Prostate gland (tissue), 2 donors: ENCODE measurements at places on chromosomes 7 and 10. TPM values are rescaled to one million over a fixed set of nuclear protein-coding genes. Genes with fewer than 3 reads are reported as not detected.

DNA sequence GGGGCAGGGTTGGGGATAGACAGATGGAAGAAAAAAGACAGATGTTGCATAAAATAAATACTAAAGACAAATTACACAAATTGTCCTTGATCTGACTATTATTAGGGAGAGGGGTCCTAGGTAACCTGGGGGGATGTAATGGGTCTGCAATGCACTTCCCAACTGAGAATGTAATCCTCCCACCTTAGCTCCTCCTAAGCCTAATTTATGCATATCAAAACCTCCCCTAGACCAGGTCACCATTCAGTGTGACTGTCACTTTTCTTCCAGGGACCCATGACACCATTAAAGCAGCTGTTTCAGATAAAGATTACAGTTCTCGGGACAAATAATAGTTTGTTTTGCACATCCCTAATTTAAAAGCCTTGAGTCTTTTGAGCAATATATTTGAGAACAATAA, 133.9 kb upstream of the FEZF1 start:
- H3K27ac ChIP-seq: no peak overlapping the region
- DNase-seq: no peak
- no peak overlapping the region for H3K4me3 ChIP-seq

GRCh38 chr7:127949769-127950222, 81.4 kb downstream of the LRRC4 start:
- no peaks in the 10 kb centered on the region for H3K4me1 ChIP-seq
- no peaks in the 10 kb centered on the region for H3K36me3 ChIP-seq
- no peak overlapping the region for H3K4me3 ChIP-seq
- H3K27me3 ChIP-seq: no peaks in the 10 kb centered on the region
- DNase-seq: no peak

GRCh38 chr10:77478247-77478961, 159.2 kb downstream of the KCNMA1 start:
- no peaks in the 10 kb centered on the region for H3K27me3 ChIP-seq
- peaks cover 3% of the 10 kb centered on the region for H3K4me1 ChIP-seq
- no peak overlapping the region for H3K4me3 ChIP-seq

DNA sequence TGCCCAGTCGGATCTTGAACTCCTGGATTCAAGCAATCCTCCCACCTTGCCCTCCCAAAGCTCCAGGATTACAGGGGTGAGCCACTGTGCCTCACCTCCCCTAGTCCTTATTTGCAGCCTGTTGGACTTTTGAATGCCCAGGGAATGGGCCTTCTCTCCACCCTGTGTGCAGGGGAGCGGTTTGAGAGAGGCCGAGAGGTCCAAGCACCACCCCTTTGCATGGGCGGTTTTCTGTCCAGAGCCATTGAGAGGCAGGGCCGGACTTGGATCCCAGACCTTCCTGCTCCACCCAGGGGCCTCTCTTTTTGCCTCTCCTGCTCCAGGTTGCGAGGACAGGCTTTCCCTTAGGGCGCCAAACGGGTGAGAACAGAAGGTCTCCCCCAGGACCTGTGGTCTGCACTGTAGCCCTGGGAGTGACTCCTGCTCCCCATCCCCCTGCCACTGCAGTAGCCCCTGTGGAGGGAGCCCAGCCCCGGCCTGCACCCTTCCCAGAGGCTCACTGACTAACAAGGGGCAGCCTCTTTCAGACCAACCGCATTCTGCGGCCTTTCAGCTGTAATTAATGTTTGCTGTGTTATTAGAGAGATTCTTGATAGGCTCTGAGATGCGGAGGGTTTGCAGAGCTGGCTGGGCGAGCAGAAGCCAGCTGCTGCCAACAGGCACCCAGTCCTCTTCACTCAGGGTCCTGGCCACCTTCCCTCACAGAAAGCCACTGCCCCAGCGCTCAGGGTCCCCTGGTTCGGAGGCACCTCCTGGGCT, 57.9 kb downstream of the ELFN1 start:
- no peak for DNase-seq
- no peak overlapping the region for H3K27ac ChIP-seq
- no peak overlapping the region for H3K4me3 ChIP-seq
- H3K27me3 ChIP-seq: peaks cover 4% of the 10 kb centered on the region

TRPV5 gene
- total RNA-seq: not detected

DNA sequence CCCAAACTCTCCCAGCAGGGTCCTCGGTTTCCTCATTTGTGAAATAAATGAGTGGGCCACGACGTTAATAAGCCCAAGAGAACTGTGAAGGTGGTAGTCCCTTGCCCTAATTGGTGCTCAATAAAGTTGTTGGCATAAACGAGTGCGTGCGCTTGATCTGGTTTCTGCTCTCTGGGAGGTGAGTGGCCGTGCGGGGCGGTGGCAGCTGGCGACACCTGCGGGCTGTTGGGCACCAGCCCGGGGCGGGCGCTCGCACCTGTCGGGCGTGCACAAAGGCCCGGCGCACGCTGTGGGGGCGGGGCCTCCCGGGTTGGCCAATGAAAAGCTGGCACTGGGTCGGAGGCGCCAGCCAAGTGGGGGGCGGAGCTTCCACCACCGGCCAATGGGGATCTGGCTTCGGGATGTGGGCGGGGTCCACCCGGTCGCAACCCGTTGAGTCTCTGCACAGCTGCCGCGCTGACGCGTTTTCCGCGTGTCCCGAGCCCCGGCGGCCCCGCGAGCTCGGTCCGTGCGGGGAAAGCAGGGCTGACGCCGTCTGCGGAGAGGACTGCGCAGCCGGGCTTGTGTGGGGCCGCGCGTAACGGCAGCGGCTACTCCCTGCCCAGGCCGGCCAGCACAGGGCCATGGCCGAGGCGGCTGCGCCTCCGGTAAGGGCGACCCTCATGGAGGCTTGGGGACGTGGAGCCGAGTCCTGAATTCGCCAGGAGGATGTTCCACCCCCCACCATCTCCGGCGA, 23.0 kb downstream of the ZNF783 start:
- no peaks in the 10 kb centered on the region for H3K4me1 ChIP-seq
- H3K27ac ChIP-seq: peak overlapping the region; percentile 13
- H3K4me3 ChIP-seq: peak overlapping the region; percentile 43
- H3K36me3 ChIP-seq: no peaks in the 10 kb centered on the region
- H3K27me3 ChIP-seq: no peaks in the 10 kb centered on the region

DNA sequence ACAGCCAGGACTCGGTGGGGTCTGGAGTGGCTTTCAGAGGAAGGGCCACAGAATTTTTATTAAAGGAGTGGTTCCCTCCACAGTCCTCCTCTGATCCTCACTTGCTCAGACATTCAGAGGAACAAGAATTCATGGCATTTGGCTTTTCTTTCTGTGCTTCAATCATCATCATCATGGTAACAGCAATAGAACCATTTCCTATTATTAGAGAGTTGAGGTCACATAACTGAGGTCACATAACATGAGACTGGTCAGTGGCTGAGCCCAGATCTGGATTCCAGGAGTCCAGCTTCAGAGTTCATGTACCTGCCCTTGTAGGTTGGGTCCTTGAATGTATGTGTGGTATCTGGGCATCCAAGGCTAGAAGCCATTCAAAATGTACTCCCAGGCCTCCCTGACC, 177.3 kb upstream of the GRB10 start:
- no peaks in the 10 kb centered on the region for H3K36me3 ChIP-seq
- H3K27me3 ChIP-seq: no peaks in the 10 kb centered on the region
- no peaks in the 10 kb centered on the region for H3K4me1 ChIP-seq
- H3K27ac ChIP-seq: no peak overlapping the region
- no peak for DNase-seq

DNA sequence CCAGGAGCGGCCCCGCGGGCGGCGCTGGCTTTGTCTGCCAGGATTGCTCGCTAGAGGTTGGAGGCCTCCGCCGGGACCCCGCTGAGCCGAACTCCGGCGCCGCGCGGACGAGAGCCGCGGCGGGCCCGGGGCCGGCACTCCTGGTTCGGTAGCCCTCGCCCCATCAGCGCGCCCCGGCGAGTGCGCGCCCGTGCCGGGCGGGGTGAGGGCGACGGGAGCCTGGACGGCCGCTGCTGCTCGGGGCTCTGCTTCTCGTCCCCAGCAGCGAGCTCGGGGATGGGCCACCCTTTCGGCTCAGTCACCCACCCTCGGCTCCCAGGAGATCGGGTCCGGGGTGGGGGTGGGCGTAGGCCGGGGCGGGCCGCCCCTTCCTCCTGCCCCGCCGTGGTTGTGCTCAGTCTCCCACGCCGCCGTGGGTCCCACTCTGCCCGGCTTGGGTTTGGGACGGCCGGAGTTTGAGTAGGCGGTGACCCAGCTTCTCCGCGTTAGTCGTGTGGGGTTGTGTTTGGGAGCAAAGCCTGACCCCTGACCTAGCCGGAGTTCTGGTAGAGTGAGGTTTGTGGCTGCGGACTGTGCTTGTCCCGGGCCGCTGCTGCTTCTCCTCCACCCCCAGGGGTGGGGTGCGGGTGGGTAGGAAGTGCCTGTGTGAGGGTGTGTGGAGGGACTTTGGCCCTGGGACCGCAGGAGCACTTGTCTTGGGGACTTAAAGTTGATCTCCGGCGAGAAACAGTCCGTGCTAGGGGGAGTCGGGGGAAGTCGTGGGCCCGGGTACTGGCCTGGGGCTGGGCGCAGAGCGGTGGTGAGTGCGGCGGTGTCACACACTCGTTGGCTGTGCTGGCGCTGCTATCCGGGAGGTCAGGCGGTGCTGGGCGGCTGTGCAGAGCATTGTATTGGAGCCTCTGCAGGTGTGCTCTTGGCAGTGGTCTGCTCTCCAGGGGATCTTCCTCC, 677 bp downstream of the TSPAN14 start:
- peak overlapping the region; percentile 97 for H3K4me3 ChIP-seq
- no peaks in the 10 kb centered on the region for H3K36me3 ChIP-seq
- peak overlapping the region; percentile 98 for H3K27ac ChIP-seq
- no peak for DNase-seq
